ENCODE measurements at places on chromosomes 6 and 20.

- DNase-seq = peak; percentile 24
- no peak overlapping the region for H3K27ac ChIP-seq
- H3K36me3 ChIP-seq = no peaks in the 10 kb centered on the region
- H3K4me3 ChIP-seq = no peak overlapping the region
- peaks cover 43% of the 10 kb centered on the region for H3K27me3 ChIP-seq
These were observed 1.7 kb upstream of the TMEM170B start for GRCh38 chr6:11535801-11536230.

DNA sequence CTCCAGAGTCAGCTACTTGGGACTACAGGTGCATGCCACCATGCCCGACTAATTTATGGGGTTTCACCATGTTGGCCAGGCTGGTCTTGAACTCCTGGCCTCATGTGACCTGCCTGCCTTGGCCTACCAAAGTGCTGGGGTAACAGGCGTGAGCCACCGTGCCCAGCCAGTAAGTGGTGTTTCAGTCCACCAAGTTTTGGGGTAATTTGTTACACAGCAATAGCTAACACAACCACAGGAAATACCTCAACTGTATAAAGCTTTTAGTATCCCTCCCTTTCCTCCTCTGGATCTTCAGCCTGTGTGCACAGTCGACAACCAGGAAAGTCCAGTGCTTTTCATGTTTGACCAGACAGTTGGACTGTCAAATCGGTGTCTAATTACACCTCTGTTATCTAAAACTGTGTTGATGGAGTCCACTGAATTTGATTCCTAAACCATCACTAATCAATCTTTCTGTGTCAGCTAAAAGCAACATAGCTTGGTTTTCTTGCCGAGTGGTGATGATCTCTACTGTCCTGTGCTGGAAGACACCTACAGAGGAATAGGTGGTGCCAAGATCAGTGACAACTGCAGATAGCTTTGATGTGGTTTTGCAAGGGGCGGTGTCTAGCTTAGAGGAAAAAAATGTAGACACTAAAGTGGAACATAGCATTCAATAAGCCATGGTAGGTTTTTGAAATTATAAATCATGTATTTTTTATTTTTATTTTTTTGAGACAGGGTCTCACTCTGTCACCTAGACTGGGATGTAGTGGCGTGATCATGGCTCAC lies 22.2 kb upstream of the ZBTB2 start:
- peak; percentile 83 for DNase-seq
- no peaks in the 10 kb centered on the region for H3K27me3 ChIP-seq
- H3K27ac ChIP-seq = peak overlapping the region; percentile 76
- H3K36me3 ChIP-seq = peaks cover 57% of the 10 kb centered on the region
- peaks cover 28% of the 10 kb centered on the region for H3K4me1 ChIP-seq

- no peak overlapping the region for H3K27ac ChIP-seq
- DNase-seq = no peak
- peaks cover 16% of the 10 kb centered on the region for H3K27me3 ChIP-seq
- no peaks in the 10 kb centered on the region for H3K36me3 ChIP-seq
- peaks cover 2% of the 10 kb centered on the region for H3K4me1 ChIP-seq
These were observed 4.0 kb downstream of the PKIG start for GRCh38 chr20:44586289-44586911.

GRCh38 chr20:32052090-32052777 lies at the start of gene HCK:
Gene HCK (plus strand): TSS chr20:32052242.
- H3K4me3 ChIP-seq = no peak within 1 kb of the TSS
- H3K27ac ChIP-seq = no peak within 1 kb of the TSS
- DNase-seq = no peak
- H3K27me3 ChIP-seq = peaks cover 78% of the 10 kb centered on the region
- peaks cover 19% of the 10 kb centered on the region for H3K4me1 ChIP-seq

DNA sequence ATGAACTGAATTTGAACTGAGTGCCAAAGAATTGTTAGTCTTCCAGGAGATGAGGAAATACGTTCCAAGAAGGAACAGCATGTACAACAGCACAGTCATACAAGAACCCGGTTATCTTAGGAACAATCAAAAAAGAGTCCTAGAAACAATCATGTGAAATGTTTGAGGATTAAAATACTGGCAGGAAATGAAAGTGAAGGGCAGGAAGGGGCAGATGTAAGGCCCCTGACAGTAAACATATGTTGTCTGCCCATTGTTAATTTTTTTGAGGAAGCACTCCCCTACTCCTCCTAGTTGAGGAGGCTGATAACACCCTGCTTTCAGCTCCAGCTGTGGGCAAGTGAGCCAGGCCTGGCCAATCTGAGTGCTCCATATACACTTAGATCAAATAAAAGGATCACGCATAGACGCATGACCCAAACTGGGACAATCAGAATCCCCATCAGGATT lies 220.9 kb downstream of the HACE1 start:
- DNase-seq = no peak
- no peak overlapping the region for H3K27ac ChIP-seq
- no peaks in the 10 kb centered on the region for H3K36me3 ChIP-seq
- peaks cover 7% of the 10 kb centered on the region for H3K4me1 ChIP-seq
- H3K27me3 ChIP-seq = no peaks in the 10 kb centered on the region

GRCh38 chr20:51009303-51010042 lies 13.4 kb downstream of the KCNG1 start:
- DNase-seq = no peak
- no peak overlapping the region for H3K27ac ChIP-seq
- H3K27me3 ChIP-seq = peaks cover 26% of the 10 kb centered on the region
- H3K4me1 ChIP-seq = no peaks in the 10 kb centered on the region
- no peak overlapping the region for H3K4me3 ChIP-seq
- no peaks in the 10 kb centered on the region for H3K36me3 ChIP-seq

DNA sequence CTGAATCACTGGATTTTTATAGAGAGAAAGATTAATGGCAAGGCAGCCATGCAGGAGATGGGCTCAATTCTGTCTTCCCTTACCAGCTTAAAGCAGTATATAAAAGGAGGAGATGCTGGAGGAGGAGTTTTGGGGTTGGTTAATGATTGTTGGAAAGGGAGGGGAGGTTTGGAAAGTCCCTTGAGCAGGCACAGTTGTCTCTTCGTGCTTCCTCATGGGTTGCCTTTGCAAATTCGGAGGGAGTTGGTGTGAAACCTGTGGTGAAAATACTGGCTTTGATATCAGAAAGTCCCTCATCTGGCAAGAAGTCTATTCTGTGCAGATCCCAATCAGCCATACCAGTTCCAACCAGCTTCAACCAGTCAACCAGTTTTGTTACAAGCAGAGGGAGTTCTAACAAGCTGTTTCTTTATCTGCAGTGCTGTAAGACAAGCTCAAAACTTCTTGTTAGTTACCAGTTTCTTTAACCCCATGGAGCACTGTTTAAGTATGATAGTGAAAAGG lies 107.0 kb downstream of the HIVEP1 start:
- no peaks in the 10 kb centered on the region for H3K27me3 ChIP-seq
- peak overlapping the region; percentile 82 for H3K27ac ChIP-seq
- peaks cover 59% of the 10 kb centered on the region for H3K36me3 ChIP-seq
- H3K4me3 ChIP-seq = no peak overlapping the region
- peak; percentile 75 for DNase-seq
- H3K4me1 ChIP-seq = peaks cover 64% of the 10 kb centered on the region

- H3K27me3 ChIP-seq = no peaks in the 10 kb centered on the region
- H3K4me3 ChIP-seq = no peak overlapping the region
- no peak overlapping the region for H3K27ac ChIP-seq
- peaks cover 9% of the 10 kb centered on the region for H3K4me1 ChIP-seq
These were observed 27.1 kb downstream of the RNF217 start for GRCh38 chr6:124989136-124989983.

GRCh38 chr6:118963003-118963402 lies 28.0 kb upstream of the MCM9 start:
- H3K4me1 ChIP-seq = peaks cover 13% of the 10 kb centered on the region
- H3K27ac ChIP-seq = no peak overlapping the region
- no peak overlapping the region for H3K4me3 ChIP-seq
- no peaks in the 10 kb centered on the region for H3K27me3 ChIP-seq

DNA sequence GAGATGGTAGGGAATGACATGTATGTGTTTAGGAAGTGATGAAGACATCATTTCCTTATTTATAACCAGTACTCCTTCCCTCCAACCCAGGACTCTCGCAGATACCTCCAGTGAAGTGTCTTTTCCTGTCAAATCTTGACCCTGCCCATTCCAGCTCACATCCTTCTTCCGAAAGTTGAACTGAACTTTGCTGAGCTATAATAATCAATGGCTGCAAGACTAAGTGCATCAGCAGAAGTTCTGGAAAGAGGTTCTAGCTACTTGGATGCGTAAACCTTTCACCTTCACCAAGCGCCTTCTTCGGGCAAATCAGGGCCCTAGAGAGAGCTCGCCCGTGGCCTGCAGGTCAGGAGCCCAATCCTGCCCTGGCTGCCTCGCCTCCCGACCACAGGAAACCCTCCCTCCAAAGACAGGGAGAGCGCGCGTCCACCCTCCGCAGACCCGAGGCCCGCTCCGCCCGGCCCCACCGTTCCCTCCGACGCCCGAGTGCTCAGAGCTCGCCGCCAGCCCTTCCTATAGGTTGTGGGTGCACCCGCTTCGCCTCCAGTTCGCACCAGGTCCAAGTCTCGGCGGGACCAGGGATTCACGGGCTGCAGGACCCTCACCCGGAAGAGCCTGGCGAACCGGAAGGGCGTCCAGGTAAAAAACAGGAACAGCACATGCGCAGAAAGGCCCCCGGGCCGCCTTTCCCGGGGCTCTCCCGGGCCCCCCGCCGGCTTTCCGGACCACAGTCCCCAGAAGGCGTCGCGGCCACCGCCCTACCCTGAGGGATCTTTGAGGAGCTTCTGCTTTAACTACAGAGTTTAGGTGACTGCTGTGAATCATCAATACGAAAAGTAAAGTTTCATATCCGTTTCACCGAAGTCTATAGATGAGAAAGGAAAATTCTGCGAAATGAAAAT lies at the start of gene ZNF334:
Gene ZNF334, minus strand, starts transcription at position 617 of the 902 bp plus-strand sequence. CDS start 1,457 bp downstream, outside the sequence.
- H3K4me1 ChIP-seq = peaks cover 14% of the 10 kb centered on the region
- peak; percentile 48 for DNase-seq
- peak within 1 kb of the TSS; percentile 71 for H3K27ac ChIP-seq
- H3K36me3 ChIP-seq = no peaks in the 10 kb centered on the region

Measured in activated naive CD4-positive, alpha-beta T cell treated with anti-CD3 and anti-CD28 coated beads, Interleukin-2, amount 10 ng/mL, durations not matched to agents 7 days and 5 days (primary cell).